ENCODE measurements at places on chromosomes 5 and 9.

DNA sequence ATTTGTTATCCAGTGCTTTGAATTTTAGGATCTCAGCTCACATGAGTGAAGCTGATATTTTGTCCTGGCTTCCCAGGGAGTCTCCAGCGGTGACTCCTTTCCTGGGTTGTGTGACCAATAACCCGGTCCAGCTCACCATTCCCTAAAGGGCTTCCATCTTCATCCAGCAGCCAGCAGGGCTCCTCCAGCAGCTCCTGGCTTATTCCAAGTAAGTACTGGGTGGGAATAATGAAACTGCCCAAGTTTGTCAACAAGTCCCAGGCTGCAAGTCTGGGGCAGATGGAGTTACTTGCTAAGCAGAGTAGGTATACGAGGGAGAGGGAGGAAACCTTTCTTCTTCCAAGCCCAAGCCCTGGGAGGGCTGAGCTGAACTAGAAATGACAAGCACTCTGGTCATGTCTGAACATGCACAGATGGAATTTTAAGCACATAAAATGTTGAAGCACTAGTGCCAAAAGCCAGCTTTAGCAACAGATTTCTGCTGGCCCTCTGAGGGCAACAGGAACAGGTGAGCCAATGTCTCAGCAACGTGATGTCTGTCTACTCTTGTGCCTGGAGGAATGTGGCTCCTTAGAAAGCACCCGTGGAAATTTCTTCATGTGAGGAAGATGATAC, 153.7 kb upstream of the DAPK1 start:
- DNase-seq, result no peak

- no peak for DNase-seq
These were observed 1.2 kb downstream of the TIFAB start for GRCh38 chr5:135450952-135451351.

- no peak for DNase-seq
These were observed 125.3 kb upstream of the TMEM161B start for GRCh38 chr5:88393716-88394535.

DNA sequence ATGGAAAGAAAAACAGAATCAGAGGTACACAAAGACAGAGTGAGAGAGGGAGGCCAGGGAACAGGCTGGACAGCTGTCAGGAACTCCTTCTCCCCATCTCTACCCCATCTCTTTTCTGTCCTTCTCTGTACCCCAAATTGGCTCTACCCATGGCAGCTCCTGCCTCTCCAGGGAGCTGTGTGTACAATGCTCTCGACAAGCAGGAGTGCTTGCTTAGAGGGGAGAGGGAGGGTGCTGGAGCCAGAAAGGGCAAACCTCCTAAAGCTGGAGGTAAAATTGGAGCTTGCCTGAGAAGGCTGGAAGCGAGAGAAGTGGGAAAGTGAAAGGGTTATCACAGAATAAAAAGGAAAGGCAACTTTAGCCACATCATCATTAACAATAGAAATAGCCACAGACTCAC, 6.4 kb downstream of the TPM2 start:
- no peak for DNase-seq

DNA sequence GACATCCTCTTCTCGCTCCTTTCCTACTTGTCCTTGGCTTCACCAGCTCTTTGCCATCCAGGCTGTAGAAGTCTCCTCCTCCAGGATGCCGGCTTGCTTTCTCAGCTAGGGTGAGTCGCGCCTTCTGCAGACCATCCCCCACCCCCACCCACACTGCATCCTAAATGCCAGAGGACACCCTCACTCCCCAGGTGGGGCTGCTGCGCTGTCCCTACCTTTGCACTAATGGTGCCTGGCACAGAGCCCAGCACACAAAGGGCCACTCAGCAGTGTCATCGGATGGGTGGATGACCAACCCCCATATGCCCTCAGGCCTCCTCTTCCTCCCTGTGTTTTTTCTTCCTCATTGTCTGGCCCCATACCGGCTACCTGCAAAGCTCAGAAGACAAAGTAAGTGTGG, 14.8 kb downstream of the IL9 start:
- DNase-seq, result no peak
